Tibial nerve (tissue), 4 donors: ENCODE measurements at places on chromosomes 2 and 18. TPM values are rescaled to one million over a fixed set of nuclear protein-coding genes. Genes with fewer than 3 reads are reported as not detected.

SEH1L gene
- 35.4 TPM for total RNA-seq

DNA sequence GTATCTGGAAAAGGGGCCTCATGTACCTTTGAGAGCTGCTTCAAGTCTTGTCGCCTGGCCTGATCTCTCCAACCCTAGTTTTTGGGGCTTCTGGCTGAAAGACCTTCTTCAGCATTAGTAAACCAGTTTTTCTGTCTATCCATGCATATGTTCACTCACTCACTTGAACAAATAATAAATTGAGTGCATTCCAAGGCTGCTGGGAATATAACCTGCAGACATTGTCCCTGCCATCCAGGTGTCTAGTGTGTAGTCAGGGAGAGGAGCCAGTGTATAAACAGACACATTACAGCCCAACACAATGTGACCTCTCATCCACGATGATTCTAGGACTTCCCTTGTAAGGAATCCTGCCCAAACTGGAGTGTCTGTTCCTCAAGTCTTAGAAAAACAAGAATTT, 262.1 kb downstream of the PRKCE start:
- DNase-seq, result no peak

GRCh38 chr2:83817511-83817910, 641.6 kb downstream of the SUCLG1 start:
- no peak for DNase-seq

GRCh38 chr2:8799004-8799403, 38.4 kb downstream of the KIDINS220 start:
- no peak for DNase-seq

GRCh38 chr2:62215306-62216064, 19.6 kb downstream of the B3GNT2 start:
- DNase-seq, result no peak

GRCh38 chr2:86372641-86373502, 35.4 kb upstream of the REEP1 start:
- no peak for DNase-seq

GRCh38 chr2:9439536-9439935, 16.1 kb downstream of the CPSF3 start:
- DNase-seq, result no peak

FHOD3 gene
- total RNA-seq, result 22.4 TPM

GRCh38 chr2:232781765-232782164, 5.4 kb upstream of the KCNJ13 start:
- no peak for DNase-seq

- DNase-seq, result no peak
Observed at GRCh38 chr2:150621526-150622213, 134.2 kb upstream of the RND3 start.

GRCh38 chr18:10912790-10913545, 236.4 kb downstream of the PIEZO2 start:
- no peak for DNase-seq

- DNase-seq, result no peak
Observed at GRCh38 chr2:134717286-134718022, 1.3 kb downstream of the TMEM163 start.

RAD51AP2 gene
- not detected for total RNA-seq

DYNAP gene
- not detected for total RNA-seq

- DNase-seq, result no peak
Observed at GRCh38 chr18:49052891-49053644, 102.3 kb upstream of the SMAD7 start.

CAPN14 gene
- total RNA-seq, result not detected

DNA sequence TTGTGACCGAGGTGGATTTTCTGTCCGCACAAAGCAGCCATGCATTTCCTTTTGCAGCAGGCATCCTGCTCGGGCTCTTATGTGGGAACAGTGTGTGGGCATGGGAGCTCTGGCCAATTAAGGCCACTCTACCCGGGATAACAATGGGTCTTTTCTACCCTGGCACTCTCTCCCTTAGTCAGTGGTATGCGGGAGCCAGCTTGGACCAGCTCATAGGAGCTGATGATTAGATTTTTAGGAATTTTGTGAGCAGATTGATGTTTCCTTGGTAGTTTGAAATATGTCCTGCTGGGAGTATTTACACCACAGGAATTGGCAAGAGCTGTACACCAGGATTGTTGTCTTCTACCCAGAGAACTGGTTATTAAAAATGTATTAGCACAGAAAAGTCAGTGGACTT, 89.3 kb downstream of the SPP2 start:
- no peak for DNase-seq

MEP1B gene
- not detected for total RNA-seq

GRCh38 chr2:43707255-43708015, 31.2 kb upstream of the C1GALT1C1L start:
- peak; percentile 33 for DNase-seq

- DNase-seq, result no peak
Observed at GRCh38 chr2:10524851-10525572, 76.9 kb upstream of the ODC1 start.

DNA sequence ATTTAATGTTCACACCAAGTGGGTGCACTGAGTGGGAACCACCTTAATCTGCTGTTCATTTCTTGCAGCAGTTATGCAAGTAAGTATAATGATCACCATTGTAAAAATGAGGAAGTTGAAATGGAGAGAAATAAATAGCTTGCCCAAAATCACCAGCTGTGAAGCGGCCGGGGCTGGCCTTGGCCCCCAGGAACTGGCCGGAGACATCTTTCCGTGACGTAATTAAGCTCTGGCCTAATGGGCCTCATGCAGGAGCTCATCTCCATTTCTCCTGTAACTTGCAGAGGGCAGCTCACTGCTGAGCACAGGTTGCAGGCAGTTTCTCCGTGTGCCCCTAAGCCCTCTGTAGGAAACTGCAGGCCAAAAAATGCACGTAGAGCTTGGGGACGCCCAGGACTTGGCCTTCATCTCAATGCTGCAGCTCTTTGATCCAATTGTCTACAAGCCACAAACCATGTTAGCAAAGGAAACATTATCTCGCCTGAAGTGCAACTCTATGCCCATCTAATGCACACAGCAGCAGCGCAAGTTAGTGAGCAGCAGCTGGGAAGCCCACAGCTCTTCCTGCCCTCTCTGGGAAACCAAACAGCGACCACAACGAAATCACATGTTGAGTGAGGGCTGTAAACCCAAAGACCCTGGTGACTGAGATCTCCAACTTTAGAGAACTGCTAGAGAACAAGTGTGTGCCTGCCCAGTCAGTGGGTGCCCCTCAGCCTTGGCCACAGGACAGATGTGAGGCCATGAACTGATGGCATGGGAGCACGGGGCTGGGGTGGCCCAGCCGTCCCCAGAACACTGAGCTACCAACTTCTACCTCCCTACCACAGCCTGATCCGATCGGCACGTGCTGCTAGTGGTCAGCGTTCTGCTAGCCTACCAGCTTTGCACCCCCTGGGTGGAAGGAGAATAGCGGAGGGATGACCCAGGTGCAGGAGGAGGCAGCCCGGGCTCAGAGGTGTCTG, 28.8 kb downstream of the APCDD1 start:
- no peak for DNase-seq

DNA sequence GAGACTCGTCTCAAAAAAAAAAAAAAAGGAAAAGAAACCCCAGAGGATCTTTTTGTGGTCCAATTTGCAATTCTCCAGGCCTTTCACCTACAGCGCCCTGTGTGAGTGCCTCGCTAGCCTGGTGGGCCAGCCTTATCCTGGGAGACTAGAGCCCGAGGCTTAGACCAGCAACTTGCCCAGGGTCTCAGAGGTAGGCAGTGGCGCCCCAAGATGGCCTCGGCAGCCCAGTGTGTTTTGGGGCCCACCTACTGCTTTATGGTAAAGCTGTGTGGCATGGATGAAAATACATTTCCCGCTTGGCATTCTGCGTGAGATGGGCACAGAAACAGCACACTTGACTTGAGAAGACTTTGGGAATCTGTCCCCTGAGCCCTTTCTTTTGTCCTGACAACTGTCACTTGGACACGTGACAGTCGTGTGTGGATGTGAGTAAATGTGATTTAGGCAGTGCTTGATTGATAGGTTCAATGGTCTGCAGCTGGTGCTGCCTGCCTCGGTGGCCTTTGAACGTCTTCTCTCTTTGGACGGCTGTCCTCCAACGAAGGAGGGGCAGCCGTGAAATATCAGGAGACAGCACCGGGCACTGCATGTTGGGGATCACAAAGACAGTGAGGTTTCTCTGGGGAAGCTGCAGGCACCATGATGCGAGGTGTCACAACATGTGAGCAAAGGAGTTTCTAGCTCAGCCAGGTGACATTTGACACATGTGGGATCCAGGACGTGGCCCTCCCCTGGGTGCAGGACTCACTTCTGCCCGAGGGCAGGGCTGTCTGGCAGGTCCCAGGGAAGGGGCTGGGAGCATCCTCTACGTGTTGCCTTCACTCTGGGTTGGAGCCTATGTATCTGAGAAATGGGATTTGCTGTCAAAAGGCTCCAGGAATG, 209.5 kb upstream of the TWIST2 start:
- DNase-seq, result no peak

DNA sequence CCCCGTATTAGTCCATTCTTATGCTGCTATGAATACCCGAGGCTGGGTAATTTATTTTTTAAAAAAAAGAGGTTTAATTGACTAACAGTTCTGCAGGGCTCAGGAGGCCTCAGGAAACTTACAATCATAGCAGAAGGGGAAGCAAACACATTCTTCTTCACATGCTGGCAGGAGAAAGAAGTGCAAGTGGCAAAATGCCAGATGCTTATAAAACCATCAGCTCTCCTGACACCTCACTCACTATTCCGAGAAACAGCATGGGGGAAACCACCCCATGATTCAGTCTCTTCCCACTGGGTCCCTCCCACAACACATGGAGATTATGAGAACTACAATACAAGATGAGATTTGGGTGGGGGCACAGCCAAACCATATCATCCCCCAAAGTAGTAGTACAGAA, 2148.5 kb upstream of the PIK3C3 start:
- DNase-seq, result no peak

CTNNA2 gene
- 0.39 TPM for total RNA-seq

- DNase-seq, result no peak
Observed at GRCh38 chr2:225010804-225011203, 31.5 kb downstream of the DOCK10 start.

GRCh38 chr2:217935901-217936684, 66.7 kb downstream of the TNS1 start:
- DNase-seq, result no peak

DNA sequence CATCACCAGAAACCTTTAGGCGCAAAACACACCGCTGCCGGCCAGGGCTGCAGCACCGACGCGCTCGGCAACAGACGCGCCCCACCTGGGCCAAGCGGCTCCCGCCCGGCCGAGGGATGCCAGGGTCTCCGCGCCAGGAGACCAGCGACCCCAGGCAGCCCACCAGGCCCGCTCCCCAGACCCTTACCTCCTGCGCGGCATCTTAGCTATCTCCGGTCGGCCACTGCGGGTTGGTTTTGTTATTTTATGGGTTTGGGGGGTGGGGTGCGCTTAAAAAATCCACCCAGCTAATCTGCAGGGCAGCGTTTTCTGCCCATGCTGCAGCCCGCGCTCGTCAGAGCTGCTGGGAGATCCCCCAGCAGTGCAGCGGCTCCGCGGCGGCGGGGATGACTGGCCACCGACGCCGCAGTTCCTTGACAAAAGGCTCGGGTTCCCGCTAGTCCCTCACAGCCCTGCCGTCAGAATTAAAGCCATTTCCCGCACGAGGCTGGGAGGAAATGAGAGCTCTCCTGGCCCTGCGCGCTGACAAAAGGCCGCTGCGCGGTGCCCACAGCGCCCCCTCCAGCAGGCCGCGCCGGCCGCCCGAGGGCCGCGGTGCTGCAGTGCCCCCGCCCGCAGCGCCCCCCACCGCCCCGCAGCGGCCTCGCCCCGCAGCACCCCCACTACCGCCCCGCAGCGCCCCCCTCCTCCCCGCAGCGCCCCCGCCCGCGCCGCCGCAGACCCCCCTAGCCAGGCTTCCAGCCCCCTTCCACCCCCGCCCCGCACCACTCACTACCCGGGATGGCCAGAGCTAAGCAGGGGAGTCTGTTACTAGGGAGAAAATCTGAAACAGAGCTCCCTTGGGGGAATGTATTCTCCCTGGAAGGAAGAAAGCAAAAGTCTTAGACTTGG, at the start of gene ADD2:
Gene ADD2, minus strand, starts transcription at position 502 of the 891 bp plus-strand sequence. CDS start 61,792 bp downstream, outside the sequence.
- DNase-seq, result no peak

DNA sequence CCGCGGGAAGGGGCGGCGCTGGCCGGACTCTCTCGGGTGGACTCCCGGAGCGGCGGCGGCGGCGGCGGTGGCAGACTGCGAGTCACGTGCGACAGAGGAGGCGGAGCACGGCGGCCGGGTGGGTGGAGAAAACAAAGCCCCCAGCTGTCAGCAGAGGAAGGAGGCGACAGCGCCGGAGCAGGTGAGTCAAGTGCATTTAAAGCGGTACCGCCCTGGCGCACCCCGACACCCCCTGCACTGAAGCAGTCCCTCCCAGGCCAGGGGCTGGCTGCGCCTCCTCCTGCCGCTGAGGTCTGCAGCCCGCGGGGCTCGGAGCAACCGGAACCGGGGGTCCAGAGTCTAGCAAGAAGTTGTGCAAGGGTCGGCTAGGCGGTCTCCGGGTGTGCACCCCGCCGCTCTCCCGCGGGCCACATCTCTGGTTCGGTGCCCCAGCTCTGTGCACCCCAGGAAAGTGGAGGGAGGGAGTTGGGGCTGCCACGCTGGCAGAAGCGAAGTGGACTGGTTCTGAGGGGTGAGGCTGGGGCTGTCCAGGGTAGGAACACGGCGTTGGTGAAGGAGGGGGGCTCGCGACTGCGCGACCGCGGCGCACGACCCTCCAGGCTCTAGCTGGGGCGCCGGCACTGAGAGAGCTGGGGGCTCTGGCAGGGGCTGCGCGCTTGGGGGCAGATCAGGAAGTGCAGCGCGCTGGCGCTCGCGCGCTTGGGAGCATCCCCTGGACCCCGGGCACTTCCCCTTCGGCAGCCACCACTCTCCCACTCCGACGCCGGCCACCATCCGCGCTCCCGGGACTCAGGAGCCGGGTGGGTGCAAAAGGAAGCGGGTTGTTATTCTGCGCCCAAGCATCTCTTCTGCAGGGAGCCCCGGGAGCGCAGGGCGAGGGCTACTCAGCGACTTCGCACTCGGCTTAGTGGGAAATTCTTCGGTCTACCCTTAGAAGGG, 64.0 kb upstream of the MAPRE2 start:
- DNase-seq, result peak; percentile 41

DNA sequence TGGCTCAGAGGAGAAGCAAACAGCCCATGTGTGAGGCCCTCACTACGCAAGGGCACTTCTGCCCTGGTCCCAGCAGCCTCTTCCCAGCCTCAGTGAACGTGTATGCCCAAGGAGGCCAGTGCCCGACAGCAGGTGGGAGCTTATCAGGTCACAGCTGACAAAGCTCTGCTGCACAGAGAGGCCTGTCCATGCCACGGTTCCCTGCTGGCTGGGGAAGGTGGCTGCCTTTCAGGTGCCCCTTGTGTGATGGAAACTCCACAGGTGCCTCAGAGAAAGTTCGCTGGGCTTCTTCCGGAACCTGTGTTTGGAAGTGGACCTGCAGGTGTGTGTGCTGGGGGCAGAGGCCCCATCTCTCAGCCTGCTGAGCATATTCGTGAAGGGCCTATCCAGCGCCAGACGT, 47.3 kb downstream of the EDAR start:
- no peak for DNase-seq

KCNG2 gene
- not detected for total RNA-seq

DNA sequence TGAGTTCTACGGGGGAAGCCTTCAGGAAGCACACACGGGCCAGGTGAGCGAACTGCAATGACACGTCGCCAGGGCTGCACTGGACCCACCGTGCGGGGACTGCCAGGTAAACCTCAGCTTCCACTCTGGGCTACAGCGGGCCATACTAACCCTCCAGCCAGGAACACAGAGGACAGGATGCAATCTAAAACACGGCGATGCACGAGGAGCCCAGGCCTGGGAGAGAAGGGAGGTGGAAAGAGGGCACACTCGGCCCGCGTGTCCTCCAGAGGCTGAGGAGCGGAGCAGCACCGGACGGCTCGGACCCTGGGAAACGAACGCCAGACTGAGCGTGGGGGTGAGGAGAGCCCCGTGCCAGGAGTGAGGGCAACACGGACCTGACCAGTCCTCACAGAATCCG, 69.3 kb downstream of the HDAC4 start:
- DNase-seq, result no peak
